H1 (cell line): ENCODE measurements at places on chromosomes 1 and 21.

DNA sequence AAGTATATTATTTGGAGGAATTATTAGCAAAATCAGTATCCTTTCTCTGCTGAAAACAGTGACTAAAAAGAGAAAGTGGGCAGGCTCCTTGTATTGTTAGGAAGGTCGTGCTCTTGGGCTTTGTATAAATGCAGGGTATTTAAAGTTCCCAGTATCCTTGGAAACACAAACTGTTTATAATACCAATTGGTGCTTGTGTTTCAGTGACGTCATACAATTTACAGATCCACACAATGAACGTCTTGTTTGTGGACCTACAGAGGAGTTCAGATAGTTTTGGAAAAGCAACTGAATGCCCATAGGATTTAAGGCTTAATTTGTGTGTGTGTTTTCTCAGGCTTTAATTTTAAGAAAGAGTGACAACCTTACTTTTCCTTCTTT, 168.2 kb downstream of the RASAL2 start:
- no peak for DNase-seq

DNA sequence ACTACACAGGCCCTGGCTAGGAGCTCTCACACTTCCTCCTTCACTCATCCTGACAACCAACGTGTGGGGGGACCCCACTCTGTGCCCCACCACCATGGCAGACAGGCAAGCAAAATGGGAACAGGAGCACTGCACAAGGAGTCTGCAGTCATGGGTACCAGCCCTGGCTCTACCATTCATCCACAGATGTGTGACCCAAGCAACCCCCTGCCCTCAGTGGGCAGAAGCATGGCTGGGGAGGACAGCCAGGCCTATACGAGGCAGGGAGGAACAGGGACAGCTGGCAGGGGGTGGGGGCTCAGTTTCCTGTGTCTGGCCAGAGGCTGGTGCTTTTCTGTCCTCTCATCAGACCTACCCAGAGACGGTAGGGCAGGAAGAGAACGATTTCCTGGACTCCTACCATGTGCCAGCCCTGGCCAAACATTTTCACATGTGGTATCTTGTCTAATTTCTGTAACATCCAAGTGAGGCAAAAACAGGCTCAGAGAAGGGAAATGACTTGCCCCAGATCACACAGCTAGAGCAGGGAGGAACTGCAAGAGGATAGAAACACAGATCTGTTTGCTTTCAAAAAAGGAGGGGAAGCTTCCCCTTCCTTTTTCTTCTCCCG, 178.0 kb downstream of the HIVEP3 start:
- no peak for DNase-seq

GRCh38 chr1:22969304-22969709, 3.4 kb downstream of the LACTBL1 start:
- no peak for DNase-seq

- no peak for DNase-seq
Measured at GRCh38 chr1:235767795-235768194, 98.9 kb downstream of the LYST start.

DNA sequence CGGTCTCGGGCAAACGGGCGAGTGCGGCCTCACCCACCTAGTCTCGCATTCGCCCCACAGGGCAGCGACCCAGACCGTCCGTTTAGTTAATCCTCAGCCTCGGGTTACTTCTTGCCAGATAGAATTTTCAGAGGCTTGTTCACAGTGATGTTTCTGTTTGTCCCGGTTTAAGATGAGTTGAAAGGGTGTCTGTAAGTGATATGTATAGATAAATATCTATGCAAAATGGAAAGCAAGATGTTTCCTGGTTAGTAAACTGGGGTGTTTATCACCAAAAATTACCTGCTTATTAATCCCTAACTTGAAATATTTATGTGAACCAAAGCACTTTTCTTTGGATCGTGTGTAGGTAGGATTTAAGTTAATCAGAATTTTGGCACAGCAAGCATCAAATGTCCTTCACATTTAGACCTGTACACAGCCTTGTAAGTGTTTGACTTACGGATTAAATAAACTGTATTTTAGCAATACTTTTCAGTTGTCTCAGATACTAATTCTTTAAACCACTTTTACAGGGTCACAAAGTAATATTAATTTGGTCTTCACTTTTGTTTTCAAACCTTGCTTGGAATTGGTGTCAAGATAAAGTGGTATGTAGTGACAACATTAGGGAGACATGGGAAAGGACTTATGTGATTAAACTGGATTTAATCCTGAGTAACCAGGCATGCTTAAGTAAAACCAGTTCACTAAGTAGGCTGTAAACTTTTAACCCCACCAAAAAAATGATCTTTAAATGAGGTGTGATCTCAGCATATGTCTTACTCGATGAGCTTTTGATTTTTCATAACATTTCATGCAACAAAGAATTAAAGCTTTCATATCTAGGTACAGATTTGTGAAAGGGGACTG, 914 bp downstream of the ZNF326 start:
- DNase-seq, result no peak

- no peak for DNase-seq
Measured at GRCh38 chr1:174769961-174770549, 229.7 kb upstream of the CACYBP start.

- no peak for DNase-seq
Measured at GRCh38 chr1:152871731-152872126, 6.4 kb upstream of the SMCP start.
